ENCODE measurements at places on chromosomes 13 and 19.
A peak's percentile ranks its signal among the peaks of the same experiment; 100 is the strongest.

GRCh38 chr19:2586196-2586595 is 110.3 kb downstream of the GADD45B start:
- no peak for DNase-seq

GRCh38 chr13:102002287-102002686 is 399.6 kb downstream of the FGF14 start:
- DNase-seq, result peak; percentile 5

GRCh38 chr13:107907065-107907805 is 308.1 kb downstream of the LIG4 start:
- no peak for DNase-seq

GRCh38 chr19:18290302-18291018 is 9.0 kb upstream of the JUND start:
- DNase-seq, result peak; percentile 41

GRCh38 chr19:43028866-43029265 is 2.6 kb upstream of the PSG11 start:
- DNase-seq, result no peak

DNA sequence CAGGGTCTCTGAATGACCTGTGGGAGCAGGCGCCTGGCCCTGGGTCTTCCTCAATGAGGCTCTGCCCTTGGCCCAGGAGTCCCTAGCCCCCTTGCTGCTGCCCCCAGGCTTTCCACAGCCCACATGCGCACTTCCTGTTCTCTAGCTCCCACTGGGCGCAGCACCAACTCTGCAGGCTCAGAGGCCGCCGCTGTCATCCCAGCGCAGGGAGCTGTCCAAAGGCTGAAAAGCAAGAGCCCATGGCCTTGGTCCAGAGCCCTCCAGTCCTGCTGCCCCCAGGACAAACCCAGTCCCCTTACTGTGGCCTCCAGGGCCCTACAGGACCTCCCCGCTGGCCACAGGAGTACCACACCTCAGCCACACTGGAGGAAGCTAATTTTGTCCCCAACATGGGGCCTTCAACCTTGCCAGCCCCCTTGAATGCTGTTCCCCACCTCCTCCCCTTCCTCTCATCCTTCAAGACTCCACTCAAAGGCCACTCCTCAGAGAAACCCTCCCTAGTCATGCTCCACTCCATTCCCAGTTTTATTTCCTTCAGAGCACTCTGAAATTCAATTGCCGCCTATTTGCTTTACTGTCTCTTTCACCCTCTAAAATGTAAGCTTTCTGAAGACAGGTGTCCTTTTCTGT is 8.0 kb upstream of the POU2F2 start:
- DNase-seq, result peak; percentile 66

GRCh38 chr19:43641333-43641732 is 1.7 kb upstream of the CADM4 start:
- no peak for DNase-seq

- DNase-seq, result no peak
Measured at GRCh38 chr19:31955884-31956283, 389.5 kb upstream of the ZNF507 start.

GRCh38 chr19:14377883-14378328 is 3.3 kb upstream of the ADGRE5 start:
- no peak for DNase-seq

DNA sequence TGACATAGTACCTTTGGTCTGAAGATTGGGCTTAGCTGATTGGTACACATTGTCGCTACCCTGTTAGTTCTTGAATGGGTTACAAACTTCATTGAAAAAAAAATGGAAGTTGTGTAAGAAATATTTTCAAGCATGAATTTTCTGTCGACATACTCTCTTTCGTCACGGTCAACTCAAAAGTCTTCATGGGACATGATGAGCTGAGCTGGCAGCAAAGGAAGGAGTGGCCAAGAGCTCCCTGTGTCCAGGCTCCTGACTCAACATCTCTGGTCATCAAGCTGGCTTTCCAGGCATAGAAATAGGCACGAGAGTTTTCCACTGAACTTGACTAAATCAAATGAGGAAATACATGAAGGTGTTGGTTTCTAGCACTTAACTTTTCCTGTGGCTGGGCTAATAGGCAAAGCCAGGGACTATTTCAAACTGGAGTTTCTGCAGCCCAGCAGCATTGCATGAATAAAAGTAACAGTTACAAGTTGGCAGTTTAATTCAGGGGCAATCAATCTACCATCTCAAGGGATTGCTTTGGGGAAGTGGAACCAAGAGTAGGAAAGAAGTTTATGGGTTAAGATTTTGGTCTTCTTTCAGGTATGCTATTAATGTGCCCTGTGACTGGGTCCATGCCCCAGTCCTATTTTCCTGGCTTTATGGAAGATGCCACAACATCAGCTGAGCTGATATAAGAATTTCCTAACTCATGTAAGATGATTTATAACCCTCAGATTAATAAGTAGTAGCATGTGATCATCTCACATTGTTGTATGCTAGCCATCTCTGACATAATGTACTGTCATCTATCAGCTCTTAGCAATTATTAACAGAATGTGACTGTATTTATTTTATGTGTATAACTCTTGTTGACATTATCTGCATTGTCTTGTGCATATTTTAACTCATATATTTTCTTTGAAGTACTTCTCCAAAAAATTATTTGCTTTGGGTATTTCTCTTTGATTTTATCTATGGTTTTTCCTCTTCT is 385.8 kb downstream of the DLEU7 start:
- DNase-seq, result no peak

GRCh38 chr13:95146486-95146885 is 154.8 kb downstream of the ABCC4 start:
- DNase-seq, result no peak

DNA sequence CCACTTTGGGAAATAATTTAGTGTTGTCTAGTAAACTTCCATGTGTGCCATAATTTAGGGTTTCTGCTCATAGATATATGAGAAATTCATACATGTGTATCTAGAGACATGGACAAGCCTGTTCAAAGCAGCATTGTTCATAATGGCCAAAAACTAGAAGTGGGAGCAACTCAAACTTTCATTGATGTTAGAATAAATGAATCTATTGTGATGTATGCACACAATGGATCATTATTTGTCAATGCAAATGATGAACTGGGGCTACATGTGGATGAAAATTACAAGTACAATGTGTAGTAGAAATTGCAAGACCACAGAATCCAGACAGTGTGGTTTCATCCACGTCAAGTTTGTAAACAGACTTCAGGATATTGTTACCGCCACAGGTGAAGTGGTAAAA is 284.7 kb downstream of the SLC7A1 start:
- DNase-seq, result no peak

DNA sequence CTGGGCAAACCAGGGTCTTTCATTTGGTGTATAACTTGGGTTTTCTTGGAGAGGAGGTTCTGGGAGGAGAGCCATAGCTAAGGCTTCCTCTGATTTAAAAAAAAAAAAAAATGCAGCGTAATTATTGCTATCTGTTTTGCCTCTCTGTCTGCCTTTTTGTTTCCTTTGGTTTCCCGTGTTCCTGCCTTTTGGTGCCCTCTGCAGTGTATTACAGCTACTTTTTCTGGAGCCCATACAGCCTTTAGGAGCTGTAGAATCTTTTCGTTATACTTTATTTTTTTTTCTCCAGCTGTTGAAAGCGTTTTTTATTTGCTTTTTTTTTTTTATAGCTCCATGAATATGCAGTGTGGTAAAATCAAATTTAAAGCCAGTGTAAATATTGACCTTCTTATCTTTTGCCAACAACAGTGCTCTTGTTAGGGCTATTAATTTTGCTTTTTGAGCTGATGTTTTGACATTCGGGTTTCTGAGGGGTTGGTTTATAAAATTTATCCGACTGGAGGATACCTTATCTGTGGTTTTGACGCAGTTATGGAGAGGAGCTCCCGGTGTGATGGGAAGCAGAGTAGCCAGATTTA is 38.1 kb downstream of the ZNF493 start:
- no peak for DNase-seq

- DNase-seq, result no peak
Measured at GRCh38 chr19:19308373-19308772, 11.9 kb downstream of the SUGP1 start.

DNA sequence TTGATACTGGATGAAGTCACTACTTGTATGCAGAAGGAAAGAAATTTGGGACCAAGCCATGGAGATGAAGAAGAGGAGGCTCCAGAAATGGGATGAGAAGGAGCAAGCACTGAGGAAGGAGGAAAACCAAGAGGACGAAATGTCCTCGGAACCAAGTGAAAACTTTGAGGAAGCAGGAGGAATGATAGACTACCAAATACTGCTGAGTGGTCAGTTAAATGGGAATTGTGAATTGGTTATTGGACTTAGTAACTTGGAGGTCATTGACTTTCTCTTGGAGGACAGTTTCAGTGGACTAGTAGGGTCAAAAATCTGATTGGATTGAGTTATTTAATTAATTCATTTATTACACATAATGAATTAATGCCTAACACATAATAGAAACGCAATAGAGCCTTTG is 167.9 kb downstream of the MYO16 start:
- no peak for DNase-seq

- DNase-seq, result no peak
Measured at GRCh38 chr19:56321989-56322440, 7.4 kb upstream of the ZSCAN5A start.

DNA sequence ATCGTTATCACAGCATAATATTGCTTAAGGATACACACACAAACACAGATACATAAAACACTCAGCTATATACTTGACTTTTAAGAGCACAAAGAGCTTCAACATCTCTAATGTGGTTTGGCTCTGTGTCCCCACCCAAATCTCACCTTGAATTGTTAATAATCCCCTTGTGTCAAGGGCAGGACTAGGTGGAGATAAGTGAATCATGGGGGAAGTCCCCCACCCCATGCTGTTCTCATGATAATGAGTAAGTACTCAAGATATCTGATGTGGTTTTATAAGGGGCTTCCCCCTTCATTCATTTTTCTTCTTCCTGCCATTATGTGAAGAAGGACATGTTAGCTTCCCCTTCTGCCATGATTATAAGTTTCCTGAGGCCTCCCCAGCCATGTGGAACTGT is 481.4 kb downstream of the PCDH9 start:
- no peak for DNase-seq

- DNase-seq, result peak; percentile 76
Measured at GRCh38 chr19:2424686-2425621, 2.4 kb downstream of the TIMM13 start.

DNA sequence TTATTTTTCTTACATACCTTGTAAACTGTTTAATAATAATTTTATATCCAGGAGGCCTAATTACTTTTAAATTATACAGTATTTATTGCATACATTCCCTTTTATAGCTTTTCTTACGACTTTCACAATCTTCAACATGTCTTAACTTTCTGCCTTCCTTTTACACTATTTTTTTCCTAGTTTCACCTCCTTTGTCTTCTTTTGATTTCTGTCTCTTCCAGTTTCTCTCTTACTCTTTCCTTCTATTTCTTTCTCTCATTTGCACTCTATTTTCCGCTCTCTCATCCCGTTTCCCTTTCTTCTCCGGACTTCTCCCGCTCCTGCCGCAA is 11.5 kb downstream of the ZNF552 start:
- DNase-seq, result no peak

- DNase-seq, result no peak
Measured at GRCh38 chr19:45746866-45747265, 13.6 kb downstream of the MEIOSIN start.

DNA sequence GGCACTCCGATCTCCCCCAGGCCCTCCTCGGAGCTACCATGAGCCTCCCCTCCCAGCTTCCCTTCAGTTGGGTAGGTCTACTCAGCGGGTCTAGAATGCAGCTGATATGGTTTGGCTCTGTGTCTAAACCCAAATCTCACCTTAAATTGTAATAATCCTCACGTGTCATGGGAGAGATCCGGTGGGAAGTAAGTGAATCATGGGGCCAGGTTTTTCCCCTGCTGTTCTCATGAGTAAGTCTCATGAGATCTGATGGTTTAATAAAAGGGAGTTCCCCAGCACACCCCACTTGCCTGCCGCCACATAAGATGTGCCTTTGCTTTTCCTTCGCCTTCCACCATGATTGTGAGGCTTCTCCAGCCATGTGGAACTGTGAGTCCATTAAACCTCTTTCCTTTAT is 14.5 kb upstream of the DOCK9 start:
- no peak for DNase-seq

DNA sequence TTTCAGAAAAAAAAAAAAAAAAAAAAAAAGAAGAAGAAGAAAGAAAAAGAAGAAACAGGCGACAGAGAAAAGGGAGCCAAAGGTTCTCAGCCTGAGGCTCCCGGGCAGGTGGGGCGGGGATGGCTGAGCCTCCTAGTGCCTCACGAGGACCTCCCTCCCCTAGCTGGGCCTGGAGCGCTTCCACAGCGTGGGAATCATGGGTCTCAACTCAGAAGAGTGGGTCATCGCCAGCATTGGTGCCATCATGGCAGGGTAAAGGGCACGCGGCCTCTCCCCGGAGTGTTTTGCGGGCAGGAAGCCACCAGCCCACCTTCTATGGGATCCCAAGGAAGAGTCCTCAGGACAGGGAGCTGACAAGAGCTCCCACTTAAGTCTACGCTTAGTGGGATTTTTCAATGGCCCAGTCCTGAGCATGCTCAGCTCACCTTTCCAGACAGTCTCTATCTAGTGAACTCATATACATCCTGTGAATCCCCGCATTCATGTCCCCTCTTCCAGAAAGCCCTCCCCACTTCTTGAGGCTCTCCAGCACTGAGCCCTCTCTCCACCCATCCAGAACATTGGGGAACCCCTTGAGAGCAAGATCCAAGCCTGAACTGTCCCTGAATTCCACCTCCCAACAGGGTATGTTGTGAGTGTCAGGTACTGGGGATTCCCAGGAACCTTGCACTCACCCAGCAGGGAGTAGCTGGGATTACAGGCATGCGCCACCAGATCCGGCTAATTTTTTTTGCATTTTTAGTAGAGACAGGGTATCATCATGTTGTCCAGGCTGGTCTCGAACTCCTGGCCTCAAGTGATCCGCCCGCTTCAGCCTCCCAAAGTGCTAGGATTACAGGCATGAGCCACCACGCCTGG is 69.6 kb downstream of the ACSBG2 start:
- no peak for DNase-seq

GRCh38 chr19:2289714-2290435 is 7.9 kb upstream of the PEAK3 start:
- no peak for DNase-seq

DNA sequence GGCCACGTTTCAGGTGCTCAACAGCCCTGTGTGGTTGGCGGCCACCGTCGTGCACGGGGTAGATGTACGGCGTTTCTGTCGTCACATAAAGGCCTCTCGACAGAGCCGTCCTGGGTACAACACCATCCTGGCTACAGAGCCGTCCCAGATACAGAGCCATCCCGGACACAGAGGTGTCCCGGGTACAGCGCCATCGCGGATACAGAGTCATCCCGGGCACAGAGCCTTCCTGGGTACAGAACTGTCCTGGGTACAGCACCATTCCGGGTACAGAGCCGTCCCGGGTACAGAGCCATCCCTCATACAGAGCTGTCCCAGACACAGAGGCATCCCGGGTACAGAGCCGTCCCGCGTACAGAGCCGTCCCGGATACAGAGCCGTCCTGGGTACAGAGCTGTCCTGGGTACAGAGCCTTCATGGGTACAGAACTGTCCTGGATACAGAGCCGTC is 222.7 kb upstream of the SOX1 start:
- no peak for DNase-seq

- no peak for DNase-seq
Measured at GRCh38 chr19:17751912-17752273, 616 bp downstream of the FCHO1 start.

GRCh38 chr19:9939301-9939913 is 3.1 kb upstream of the OLFM2 start:
- peak; percentile 39 for DNase-seq
